CD4-positive, alpha-beta T cell treated with Interleukin-17A for 4 hours (primary cell): ENCODE measurements at places on chromosomes 6 and 20.

DNA sequence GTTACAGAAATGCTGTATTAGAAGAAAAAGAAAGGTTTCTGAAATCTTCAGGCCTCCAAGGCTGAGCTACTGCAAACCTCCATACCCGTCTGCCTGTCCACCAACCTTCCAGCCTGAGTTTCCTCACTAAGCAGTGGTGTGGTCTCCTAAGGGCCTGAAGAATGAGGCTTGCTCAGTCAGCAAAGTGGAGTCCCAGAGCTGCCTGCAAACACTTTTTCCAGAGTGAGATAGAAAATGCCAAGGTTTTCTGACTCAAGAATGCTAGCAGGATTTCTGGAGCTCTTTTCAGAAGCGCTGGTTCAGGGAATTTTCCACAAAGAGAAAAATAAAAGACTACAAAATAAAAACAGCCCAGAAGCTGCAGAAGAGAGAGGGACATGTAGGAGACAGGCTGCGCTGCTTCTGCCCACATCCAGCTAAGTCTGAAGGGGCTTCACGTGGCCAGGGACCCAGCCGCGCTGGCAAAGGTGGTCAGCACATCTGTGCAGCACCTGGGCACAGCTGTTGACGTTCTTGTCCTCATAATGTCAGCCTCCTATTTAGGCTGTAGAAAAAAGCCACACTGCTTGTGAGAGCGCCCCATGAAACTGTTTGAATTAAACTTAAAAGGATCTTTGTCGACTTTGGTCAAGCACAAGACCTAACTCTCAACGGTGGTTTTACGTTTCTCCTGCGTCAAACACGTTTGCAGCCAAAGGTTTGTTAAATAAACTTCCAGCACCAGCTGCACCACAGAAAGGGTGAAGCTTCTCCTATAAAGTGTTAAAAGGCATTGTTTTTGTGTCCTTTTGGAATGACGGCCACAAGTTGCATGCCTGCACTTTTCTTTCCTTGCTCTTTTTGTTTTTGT, 209.0 kb downstream of the THBS2 start:
- DNase-seq, result no peak

DNA sequence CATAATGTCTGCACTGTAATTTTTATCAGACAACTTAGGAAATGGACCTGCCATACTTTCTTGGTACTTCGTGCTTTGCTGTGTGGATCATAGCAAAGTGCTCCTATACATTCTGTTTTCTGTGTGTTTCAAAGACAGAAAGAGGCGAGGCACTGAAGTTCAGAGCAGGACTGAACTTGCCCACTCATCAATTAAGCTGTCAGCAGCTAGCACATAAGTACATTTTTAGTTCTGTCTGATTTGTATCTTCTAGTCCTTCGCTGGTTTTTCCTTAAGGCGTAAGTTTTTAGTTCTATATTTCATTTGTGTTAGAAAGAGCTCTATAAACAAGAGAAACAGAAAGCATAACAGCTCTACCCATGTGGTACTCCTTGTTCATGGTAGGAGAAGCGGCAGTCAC, 42.1 kb downstream of the MAP3K4 start:
- no peak for DNase-seq

DNA sequence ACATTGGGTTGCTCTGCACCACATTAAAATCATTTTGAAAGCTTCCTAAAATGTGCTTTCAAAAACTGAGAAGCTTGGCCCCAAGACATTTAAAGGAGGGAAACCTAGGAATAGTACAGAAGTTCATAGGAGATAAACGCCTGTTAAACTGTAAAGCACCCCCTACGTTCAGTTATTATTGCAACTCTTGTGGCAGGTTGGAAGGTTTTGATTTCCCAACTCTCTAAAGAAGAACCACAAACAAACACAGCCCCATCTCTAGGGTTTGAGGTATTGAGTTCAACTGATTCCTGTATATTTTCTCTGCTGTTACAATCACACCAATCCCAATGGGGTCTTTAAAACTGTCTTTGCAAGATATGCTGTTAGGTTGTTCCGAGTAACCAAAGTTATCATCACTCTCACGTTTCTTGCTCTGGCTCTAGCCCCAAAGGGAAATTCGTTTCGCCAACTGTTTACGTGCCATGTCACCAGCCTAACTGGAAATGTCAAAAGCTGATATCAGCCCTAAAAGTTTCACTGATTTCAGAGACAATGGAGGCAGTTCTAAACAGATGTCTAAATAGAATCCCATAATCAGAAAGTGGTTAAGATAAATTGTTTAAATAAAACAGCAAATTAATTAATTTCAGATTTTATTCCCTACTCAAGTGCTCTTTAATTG, 12.1 kb downstream of the TFAP2A start:
- DNase-seq, result no peak

GRCh38 chr6:81002126-81002525, 750.4 kb downstream of the TENT5A start:
- no peak for DNase-seq
